Daoy (cell line): ENCODE measurements at places on chromosomes 12 and 14.
A peak's percentile ranks its signal among the peaks of the same experiment; 100 is the strongest.

DNA sequence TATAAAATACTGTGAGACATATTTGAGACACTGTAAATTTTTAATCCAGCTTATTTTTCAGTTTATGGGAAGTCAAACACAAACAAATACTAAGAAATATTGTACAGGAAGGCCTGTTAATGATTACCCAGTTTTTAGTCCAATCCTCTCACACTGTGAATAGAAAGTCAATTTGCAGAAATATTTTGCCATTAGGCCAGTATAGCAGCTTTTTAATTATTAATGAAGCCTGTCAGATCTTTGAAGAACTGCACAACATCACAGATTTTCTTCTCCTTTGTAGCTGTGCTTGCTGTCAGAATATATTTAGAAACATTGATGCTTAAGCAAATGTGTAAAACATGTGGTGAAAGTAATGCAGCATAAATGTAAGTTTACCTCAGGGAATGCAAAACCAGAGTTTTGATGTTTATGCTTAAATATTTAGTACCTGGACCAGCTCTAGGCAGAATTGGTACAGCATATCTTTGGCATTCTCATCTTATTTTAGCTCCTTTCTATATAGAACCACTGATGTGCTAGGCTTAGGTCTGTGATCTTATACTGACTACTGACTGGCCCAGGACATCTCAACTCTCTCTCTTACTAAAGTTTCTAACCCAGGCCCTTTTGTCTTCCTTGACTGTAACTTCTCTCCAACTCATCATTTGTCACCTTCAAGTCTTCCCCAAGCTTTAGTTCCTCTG, 230.8 kb upstream of the NAV3 start:
- no peak for DNase-seq

DNA sequence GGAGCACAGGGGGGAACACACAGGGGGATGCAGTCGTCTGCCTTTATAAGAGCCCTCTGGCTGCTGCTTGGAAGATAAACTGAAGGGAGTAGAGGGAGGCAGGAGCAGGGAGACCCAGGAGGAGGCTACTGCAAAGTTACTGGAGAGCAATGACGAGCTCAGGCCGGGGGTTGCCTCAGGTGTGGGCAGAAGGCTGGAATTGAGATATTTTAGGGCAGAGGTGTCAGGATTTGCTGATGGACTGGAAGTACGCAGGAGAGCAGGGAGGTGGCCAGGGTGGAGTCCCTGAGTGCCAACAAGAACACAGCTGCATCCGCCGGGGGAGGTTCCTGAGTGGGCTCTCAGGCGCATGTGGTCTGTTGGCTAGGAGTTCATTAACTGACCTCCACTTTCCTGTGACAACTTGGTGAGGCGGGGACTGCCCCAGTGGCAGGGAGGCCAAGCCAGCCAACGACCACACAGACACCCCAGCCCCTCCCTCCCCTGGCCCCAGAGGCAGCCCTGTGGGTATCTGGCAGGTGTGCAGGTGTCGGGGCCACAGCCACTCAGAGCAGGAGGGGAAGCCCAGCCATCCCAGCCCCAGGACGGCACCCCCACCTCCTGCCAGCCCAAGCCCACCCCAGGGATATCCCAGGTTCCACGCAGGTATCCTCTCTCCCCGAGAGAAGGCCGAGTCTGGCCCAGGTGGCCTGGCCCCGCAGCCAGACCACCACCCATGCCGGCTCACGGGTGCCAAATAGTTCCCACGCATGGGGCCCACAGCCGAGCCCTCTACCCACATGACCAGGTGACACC, 85.4 kb downstream of the NCOR2 start:
- no peak for DNase-seq

DNA sequence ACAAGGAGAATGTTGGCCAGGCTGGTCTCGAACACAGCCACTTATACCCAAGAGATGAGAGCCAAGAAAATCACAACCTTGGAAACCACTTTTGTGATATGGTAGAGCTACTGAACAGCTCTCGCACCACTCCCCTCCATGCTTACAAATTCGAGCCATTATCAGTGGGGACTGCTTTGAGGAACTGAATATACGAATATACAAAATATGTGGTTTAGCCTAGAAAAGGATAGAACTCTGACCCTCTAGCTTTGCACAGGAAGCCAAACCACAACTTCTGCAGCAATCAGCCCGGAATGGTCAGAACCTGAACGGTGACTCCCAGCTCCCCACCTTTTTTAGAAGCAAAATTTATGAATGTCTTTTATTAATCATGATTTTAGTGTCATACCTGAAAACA, 129.8 kb upstream of the TMEM132C start:
- no peak for DNase-seq

- peak; percentile 44 for DNase-seq
These were observed 1.4 kb downstream of the LRFN5 start for GRCh38 chr14:41607966-41608663.

- DNase-seq: no peak
These were observed 6.7 kb downstream of the RNFT2 start for GRCh38 chr12:116744766-116745165.

DNA sequence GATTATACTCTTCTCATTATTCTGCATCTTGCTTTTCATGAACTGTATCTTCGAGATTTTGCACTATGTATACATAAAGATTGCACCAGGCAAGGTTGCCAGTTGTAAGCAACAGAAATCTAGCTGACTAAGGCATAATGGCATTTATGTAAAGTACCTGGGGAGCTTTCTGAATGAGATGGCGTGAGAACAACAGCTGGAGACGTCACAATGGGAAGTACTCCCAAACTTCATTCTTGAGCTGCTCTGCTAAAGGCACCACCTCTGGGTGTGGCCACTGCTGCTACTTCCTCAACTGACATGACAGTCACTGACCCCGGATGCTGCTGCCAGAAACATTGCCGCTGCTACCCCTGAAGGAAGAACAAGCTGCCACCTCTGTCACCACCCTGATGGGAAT, 220.7 kb downstream of the NOVA1 start:
- no peak for DNase-seq

GRCh38 chr14:61498303-61498702, 176.9 kb downstream of the PRKCH start:
- peak; percentile 42 for DNase-seq

DNA sequence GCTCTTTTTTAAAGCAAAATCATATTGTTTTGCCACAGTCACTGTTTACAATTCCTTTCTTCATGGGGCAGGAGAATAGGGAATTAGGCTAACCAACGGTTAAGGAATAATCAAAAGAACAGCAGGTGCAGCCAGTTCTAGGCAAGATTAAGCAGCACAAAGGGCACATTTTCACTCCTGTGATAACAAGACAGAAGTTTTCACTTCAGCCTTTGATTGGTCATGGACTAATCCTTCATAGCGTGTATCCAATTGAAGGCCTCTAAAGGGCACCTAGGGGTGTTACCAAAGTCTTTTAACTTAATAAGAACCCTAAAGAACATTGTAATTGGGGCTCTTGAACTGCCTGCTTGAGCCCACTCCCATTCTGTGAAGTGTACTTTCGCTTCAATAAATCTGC, 206.9 kb upstream of the AMIGO2 start:
- no peak for DNase-seq

GRCh38 chr12:116015525-116015924, 262.0 kb downstream of the MED13L start:
- DNase-seq: peak; percentile 8

DNA sequence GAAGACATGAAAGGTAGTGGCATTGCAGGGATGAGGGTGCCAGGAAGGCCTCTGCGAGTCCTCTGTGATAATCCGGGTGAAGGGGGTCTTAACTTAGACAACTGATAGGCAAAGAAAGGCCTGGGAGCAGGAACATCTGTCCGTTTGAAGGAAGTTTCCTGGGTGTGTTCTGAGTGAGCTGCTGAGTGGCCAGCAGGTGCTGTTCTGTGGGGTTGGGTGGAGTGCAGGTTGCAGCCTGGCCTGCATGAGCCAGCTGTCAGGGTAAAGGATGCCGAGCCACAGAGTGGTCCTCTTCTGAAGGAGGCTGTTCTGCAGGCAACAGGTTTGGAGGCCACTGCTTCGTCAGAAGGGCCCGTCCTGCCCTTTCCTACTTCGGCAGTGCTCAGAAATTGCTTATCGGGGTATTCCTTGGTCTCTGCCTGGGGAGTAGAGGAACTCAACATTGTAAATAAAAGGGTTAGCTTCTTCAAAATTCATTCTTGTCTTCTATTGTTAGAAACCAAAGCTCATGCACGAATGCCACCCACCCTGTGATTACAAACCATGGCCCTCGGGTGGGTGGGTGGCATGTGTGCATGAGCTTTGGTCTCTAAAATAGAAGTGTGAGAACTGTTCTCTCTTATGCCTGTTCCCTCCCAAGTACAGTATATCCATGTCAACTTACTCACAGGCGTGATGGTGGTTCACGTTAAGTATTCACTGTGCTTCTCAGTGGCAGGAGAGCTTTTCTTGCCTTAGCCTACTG, 118.9 kb downstream of the CHST11 start:
- no peak for DNase-seq

DNA sequence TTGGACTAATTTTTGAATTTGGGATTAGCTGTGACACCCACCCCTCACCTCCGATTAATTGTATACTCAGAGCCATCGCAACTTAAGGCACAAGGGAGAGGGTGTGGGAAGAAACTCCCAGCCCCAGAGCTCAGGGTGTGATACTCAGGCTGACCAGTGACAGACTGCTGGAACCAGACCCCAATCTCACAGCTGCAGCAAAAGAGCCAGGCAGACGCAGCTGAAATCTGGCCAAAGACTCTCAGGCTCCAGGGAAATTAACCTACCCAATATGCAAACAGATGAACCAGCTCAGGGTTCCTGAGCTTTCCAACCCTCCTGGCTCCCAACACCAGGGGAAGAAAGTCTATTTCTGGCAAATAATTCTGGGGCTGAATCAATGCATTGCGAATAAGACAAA, 30.5 kb downstream of the ANAPC7 start:
- no peak for DNase-seq

GRCh38 chr14:27190296-27190695, 592.5 kb upstream of the NOVA1 start:
- no peak for DNase-seq

DNA sequence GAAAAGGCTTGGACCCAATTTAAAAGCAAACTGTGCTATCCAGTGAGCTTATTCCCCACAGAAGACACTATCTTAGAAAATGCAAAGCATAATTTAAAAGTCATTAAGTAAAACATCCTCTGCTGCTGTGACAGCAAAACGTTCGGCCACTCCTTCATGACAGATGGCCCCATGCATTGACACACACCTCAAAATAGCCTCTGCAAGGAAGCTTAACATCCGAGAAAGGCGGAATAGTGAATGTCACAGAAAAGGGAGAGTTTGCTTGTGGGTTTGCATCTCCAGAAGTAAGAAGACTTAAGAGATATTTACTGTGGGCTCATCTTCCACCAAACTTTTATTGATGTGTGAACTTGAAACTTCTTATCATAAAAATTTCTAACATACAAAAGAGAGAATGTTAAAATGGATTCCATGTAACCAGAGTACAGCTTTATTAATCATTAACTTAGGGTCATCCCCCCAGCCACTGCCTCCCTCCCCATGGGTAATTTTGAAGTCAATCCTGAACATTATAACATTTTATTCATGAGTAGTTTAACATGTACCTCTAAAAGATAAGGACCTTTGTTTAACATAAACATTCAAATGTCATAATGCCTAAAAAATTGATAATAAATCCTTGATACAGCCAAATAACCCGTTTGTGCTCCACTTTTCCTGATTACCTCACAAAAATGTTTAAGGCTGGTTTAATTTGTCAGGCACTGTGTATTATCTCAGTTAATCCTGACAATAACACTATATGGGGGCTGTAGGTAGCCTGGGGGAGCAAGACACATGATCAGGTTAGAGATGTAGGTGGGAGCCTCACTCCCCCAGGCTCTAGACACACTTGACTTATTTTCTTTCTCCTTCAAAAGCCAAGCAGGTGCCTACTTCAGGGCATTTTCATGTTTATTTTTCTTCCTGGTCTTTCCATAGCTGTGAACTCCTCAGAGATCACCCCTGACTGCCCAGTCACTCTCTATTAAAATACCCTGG, 119.7 kb upstream of the TMCC3 start:
- no peak for DNase-seq

DNA sequence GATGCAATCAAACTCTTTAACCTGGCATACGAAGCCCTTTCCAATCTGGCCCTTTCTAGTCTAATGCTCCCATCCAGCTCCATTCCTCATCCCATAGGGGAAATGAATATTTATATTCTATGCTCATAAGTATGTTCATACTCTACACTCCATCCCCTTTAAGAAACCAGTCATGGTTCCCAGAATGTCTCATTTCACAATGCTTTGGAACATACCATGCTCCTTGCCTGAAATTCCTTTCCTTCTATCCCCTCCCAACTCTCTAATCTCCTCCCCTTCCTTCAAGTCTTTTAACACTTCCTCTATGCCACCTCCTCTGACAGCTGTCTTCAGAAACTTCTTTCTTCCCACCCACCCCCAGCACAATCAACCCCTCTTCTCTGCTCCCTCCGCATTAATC, 207.0 kb upstream of the CAND1 start:
- DNase-seq: no peak
